ENCODE measurements at places on chromosomes 12 and 14. TPM values are rescaled to one million over a fixed set of nuclear protein-coding genes. Genes with fewer than 3 reads are reported as not detected.

DNA sequence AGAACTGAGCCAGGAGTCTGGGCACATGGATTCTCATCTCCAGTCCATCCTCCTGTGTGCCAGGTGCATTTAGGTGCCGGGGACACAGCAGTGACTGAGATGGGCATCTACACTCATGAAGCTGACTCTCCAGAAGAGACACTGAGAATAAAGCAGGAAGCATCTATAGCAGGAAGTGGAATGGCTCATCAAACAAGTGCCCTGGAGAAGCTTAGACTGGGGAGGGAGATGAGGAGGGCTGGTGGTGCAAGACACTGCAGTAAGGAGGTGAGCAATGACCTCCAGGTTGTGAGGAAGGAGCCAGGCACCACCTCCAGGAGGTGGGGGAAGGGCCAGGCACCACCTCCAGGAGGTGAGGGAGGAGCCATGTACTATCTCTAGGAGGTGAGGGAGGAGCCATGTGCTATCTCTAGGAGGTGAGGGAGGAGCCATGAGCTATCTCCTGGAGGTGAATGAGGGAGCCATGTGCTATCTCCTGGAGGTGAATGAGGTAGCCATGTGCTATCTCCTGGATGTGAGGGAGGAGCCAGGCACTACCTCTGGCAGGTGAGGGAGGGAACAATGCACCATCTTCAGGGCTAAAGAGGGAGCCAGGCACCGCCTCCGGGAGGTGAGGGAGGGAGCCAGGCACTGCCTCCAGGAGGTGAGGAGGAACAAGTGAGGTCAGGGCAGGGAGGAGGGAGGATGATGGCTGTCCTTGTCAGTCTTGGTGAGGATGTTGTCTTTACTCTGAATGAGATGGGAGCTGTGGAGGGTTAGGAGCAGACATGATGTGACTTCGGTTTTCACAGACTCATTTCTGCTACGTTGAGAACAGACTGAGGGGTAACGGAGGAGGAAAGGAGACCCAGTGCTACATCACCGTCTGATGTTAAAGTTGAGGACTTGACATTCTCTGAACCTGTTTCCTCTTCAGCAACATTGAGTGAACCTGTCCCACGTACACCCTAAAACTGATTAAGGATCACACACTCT is 961.9 kb upstream of the TMEM132C start:
- no peak overlapping the region for H3K4me3 ChIP-seq
- DNase-seq = no peak
- no peaks in the 10 kb centered on the region for H3K27me3 ChIP-seq
- no peak overlapping the region for H3K27ac ChIP-seq

DNA sequence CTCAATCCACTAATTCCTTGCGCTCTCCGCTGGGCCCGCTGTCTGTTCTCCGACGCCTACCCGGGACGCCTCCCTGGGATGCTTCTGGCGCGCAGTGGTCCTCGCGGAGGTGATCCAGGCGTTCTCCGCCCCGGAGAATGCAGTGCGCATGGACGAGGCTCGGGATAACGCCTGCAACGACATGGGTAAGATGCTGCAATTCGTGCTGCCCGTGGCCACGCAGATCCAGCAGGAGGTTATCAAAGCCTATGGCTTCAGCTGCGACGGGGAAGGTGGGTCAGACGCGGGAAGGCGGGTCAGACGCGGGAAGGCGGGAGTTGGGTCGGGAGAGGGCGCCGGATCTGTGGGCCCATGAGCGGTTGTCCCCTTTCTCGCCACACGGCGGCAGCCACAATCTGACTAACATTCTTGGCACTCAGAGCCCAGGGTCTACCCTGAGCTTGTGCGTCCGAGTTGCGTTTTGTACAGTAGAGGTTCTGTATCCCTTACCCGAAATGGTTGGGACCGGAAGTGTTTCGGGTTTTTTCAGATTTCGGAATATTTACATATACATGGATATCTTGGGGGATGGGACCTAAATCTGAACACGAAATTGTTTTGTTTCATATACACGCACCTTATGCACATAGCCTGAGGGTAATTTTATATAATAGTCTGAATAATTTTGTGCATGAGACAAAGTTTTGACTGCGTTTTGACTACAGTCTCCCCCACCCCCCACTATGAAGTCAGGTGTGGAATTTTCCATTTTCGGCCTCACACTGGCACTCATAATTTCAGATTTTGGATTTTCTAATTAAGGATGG is 762 bp downstream of the C12orf57 start:
- no peaks in the 10 kb centered on the region for H3K36me3 ChIP-seq
- H3K4me3 ChIP-seq = peak overlapping the region; percentile 74
- peak overlapping the region; percentile 93 for H3K27ac ChIP-seq
- DNase-seq = peak; percentile 94
- H3K27me3 ChIP-seq = no peaks in the 10 kb centered on the region
- peaks cover 6% of the 10 kb centered on the region for H3K4me1 ChIP-seq

DNA sequence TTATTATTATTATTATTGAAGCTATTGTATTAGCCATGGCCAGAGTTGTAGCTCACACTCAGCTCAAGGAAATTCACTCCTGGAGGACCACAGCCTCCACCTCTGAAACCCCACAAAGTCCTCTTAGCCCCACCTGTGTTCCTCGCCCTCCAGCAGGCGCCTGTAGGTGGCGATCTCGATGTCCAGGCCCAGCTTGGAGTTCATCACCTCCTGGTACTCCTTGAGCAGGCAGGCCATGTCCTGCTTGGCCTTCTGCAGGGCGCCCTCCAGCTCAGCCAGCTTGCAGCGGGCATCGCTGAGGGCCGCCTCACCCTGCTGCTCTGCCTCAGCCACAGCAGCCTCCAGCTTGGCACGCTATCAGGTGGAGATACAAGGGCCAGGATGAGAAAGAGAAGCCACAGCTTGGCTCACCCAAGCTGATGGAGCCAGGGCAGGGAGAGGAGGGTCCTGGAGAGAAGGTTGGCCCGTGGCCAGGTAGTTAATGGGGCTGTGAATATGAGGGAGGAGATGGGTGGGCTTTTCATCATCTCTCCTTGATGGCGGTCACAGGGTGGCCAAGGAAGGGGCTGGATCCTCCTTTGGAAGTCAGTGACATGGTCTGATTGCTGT is 5.1 kb downstream of the KRT85 start:
- no peaks in the 10 kb centered on the region for H3K27me3 ChIP-seq
- H3K27ac ChIP-seq = no peak overlapping the region
- H3K4me1 ChIP-seq = no peaks in the 10 kb centered on the region
- no peak for DNase-seq

- no peak for DNase-seq
- no peaks in the 10 kb centered on the region for H3K36me3 ChIP-seq
- no peak overlapping the region for H3K27ac ChIP-seq
- no peaks in the 10 kb centered on the region for H3K4me1 ChIP-seq
- no peaks in the 10 kb centered on the region for H3K27me3 ChIP-seq
- no peak overlapping the region for H3K4me3 ChIP-seq
Measured at GRCh38 chr14:69002069-69002468, 23.0 kb upstream of the ACTN1 start.

DNA sequence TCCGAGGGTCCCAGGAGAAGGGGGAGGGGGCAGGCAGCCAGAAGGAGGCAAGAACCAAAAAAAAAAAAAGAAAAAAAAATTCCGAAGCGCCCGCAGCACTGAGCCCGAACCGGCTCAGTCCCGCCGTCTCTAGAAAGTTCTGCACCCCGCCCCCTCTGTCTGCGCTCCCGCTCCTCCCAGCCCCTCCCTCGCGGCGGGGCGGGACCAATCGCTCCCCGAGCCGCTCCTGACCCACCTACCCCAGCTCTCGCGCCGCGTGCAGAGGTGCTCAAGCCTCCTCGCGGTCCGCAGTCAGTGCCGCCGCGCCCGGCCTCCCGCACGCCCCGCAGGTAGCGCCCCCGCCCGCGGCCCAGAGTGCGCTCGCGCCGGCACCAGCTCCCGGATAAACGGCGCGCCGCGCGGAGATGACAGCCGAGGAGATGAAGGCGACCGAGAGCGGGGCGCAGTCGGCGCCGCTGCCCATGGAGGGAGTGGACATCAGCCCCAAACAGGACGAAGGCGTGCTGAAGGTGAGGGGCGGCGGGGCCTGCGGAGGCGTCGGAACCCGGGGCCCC is at the start of gene FKBP4:
Gene FKBP4 (plus strand): TSS at position 235 of the 554 bp plus-strand sequence. CDS start 170 bp downstream, at position 405.
- H3K4me3 ChIP-seq = peak within 1 kb of the TSS; percentile 58
- H3K27me3 ChIP-seq = no peaks in the 10 kb centered on the region
- H3K27ac ChIP-seq = peak within 1 kb of the TSS; percentile 86
- H3K4me1 ChIP-seq = no peaks in the 10 kb centered on the region
- DNase-seq = peak; percentile 92
- H3K36me3 ChIP-seq = no peaks in the 10 kb centered on the region

DNA sequence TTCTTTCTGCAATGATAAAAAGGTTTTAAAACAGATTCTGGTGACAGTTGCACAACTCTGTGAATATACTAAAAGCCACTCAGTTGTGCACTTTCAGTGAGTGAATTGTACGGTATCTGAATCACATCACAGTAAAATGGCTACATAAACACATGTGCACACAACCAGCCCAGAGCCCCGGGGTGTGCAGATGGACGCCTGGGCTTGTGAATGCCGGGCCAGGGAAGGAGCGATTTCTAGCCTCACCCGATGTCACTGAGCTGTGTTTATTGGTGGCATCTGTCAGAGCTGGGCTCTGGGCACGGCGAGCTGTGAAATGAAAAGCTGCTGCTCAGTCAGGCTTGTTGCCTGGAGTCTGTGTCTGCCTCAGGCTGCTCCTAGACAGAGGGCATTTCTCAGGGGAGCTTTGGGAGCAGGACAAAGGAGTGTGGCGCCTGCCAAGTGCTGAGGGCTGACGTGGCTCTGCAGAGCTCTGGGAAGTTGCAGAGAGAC is 25.9 kb downstream of the RHOF start:
- DNase-seq = peak; percentile 66

DNA sequence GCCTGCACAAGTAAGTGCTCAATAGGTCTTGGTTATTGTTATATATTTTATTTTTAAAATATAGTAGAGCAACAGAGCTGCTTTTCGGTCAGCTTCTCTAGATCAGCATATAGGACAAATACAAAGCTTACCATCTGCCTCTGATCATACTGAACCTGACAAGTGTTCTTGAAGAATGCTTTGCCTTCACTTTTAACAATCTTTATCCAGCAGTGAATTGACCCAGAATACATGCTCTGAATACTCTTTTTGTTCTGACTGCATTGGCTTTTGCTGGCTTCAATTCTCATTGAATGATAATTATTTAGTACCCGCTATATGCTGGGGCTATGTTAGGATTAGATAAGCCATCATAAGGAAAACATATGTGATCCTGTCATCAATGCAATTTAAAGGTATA is 137.8 kb downstream of the DHRS2 start:
- no peaks in the 10 kb centered on the region for H3K27me3 ChIP-seq
- DNase-seq = no peak
- no peaks in the 10 kb centered on the region for H3K4me1 ChIP-seq
- no peaks in the 10 kb centered on the region for H3K36me3 ChIP-seq

DNA sequence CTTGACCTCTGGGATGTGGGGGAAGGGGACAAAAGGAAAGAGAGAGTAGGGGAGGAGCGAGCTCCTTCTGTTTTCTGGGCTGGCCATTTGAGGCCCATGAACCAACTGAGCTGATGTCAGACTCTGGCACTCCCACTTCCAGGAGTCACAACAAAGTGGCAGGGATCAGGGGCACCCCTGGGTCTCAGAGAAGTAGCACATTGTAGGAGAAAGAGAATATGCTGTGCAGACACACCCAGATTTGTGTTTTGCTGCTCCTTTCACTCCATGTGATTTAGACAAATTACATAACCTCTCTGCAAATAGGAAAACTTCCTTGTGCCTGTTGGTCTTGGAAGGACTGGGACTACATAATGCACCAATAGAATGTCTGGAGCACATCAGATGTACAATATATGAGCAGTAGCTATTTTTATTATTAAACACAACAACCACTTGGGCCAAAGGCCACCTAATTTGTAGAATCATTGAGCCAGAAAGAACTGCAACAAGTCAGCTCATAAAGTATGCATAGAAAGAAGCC is 265.5 kb downstream of the ZFP36L1 start:
- peak overlapping the region; percentile 54 for H3K27ac ChIP-seq
- no peak for DNase-seq
- no peaks in the 10 kb centered on the region for H3K27me3 ChIP-seq
- H3K4me3 ChIP-seq = no peak overlapping the region
- H3K4me1 ChIP-seq = peaks cover 12% of the 10 kb centered on the region
- H3K36me3 ChIP-seq = no peaks in the 10 kb centered on the region

- DNase-seq = no peak
- H3K4me3 ChIP-seq = no peak overlapping the region
- no peak overlapping the region for H3K27ac ChIP-seq
- H3K27me3 ChIP-seq = no peaks in the 10 kb centered on the region
- no peaks in the 10 kb centered on the region for H3K36me3 ChIP-seq
Measured at GRCh38 chr12:52346593-52346992, 20.7 kb downstream of the KRT85 start.

DNA sequence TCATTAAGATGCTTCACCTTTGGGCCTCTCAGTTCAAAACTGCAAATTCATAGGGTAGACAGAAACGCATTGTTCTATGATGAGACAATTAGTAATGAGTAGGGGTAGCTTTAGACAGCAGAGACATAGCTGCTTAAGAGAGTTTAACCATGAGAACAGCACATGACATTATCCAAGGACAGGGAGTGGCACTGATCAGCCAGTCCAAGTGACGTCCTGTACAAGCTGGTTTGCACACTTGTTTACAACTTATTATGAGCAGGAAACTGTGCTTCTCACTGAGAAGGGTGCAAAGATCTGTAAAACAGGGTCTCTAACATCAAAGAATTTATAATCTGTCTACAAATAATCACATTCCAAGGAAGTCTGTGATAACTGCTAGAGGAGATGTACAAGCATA is 11.2 kb upstream of the SRSF5 start:
- no peaks in the 10 kb centered on the region for H3K4me1 ChIP-seq
- no peak for DNase-seq
- H3K27me3 ChIP-seq = no peaks in the 10 kb centered on the region
- no peaks in the 10 kb centered on the region for H3K36me3 ChIP-seq

DNA sequence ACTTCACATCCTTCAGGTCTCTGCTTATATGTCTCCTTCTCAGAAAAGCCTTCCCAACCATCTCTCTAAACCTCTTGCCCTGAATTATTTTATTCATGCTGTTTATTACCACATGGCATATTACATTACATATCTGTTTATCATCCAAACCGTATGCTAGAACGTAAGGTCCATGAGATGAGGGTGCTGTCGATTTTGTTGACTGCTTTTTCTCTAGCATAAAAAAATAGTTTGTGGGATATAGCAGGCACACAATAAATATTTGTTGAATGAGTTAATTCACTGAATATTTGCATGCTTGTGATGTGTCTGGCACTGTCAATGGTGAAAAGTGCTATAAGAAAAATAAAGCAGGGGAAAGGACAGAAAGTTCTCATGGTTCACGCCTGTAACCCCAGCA is 22.9 kb downstream of the SAMD4A start:
- no peak overlapping the region for H3K27ac ChIP-seq
- no peaks in the 10 kb centered on the region for H3K27me3 ChIP-seq

Gene SLC8A3
- total RNA-seq = not detected

Gene FAM181A
- not detected for total RNA-seq

Gene SGPP1
- 21.0 TPM for total RNA-seq

Gene PARPBP
- total RNA-seq = 2.2 TPM

Gene CLEC6A
- total RNA-seq = not detected

Gene CFAP54
- total RNA-seq = 5.2 TPM

Gene TOMM20L
- not detected for total RNA-seq
